Adrenal gland (tissue), 19 donors: ENCODE measurements at places on chromosomes 13 and 19.
A peak's percentile ranks its signal among the peaks of the same experiment; 100 is the strongest.

- no peak for DNase-seq
Measured at GRCh38 chr13:95155504-95155903, 145.7 kb downstream of the ABCC4 start.

GRCh38 chr19:48102870-48103751 is 7.5 kb downstream of the PLA2G4C start:
- DNase-seq = no peak

DNA sequence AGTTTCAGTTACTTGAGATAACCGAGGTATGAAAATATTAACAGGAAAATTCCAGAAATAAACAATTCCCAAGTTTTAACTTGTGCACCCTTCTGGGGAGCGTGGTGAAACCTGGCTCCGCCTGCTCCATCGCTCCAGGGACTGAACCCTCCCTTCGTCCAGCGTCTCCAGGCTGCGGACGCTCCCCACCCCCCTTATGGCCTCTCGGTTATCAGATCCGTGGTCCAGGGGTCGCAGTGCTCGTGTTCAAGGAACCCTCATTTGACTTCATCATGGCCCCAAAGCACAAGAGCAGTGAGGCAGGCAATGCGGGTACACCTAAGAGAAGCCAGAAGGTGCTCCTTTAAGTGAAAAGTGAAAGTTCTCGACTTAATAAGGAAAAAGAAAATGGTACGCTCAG is 71.1 kb downstream of the ATP11A start:
- DNase-seq = no peak

- DNase-seq = no peak
Measured at GRCh38 chr19:35023428-35023827, 6.8 kb upstream of the SCN1B start.

DNA sequence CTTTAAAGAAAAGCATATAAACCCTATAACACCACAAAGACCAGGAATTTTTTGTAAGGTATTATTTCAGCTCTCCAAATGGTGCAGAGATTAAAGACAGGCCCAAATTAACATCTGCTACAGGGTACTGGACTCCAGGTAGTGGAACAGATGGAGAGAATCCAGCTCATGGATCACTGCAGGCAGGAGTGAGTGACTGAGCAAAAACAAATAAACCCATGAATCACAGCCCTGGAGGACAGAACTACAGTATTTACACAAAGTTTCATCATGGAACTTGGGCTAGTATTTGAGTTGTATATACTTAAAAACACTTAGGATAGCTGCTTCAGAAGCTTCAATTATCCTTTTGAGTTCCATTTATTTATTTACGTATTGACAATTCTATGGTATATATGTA is 132.8 kb upstream of the SPRY2 start:
- no peak for DNase-seq

DNA sequence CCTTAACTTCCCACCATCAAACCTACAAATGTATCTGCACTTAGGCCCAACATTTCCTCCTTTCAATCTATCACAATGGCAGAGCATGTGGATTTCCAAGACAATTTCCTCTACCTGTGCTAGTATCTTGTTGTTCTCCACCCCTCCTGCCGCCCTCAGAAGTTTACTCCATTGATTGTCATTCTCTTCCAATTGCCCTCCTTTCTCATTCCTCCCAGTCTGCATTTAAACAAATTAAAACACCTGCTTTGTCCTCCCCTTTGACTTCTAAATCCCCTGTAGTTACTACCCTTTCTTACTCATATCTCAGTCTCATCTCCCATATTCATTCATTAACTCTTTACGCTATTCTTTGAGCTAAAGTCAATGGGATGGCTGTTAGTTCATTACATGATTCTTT is 370.6 kb downstream of the DIAPH3 start:
- no peak for DNase-seq

DNA sequence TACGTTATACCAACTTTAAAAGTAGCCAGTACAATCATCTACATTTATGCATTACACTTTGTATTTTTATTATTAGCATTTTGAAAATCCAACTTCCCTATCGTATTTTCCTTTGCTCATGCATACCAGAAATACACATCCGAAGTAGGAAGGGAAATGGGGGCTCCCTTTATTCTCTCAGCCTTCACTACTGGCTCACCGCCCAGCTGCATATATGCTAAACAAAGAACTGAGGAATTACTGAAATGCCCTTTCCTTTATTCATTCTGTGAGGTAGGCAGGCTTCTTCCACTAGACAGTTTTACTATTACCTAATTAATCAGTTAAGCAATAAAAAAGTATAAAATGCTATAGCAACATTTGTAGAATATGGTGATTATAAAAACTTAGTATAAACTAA is 291.6 kb downstream of the KLF12 start:
- DNase-seq = no peak

GRCh38 chr13:26502826-26503225 is 54.7 kb upstream of the WASF3 start:
- peak; percentile 42 for DNase-seq

GRCh38 chr19:39057615-39058014 is 25.3 kb upstream of the FBXO27 start:
- no peak for DNase-seq

- DNase-seq = no peak
Measured at GRCh38 chr13:39646122-39646521, 9.3 kb upstream of the COG6 start.

DNA sequence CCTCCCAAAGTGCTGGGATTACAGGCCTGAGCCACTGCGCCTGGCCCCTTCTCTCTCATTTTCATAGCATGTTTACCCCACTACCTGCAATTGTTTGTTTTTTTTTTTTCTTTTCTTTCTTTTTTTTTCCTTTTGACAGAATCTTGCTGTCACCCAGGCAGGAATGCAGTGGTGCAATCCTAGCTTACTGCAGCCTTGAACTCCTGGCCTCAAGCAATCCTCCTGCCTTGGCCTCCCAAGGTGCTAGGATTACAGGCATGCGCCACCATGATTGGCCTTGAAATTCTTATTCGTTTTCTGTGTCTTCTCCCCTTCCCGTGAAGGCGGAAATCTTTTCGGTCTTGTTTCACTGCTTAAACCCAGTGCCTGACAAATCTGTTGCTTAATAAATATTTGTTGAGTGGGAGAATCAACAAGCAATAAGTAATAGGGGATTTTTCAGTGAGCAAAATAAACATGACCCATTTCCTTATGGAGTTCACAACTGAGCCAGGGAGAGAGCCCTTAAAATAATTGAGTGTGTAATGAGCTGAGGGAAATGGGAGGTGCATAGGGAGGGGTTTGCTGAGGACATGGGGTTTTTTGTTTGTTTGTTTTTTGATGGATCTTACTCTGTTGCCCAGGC is 1.8 kb upstream of the INSR start:
- DNase-seq = no peak

DNA sequence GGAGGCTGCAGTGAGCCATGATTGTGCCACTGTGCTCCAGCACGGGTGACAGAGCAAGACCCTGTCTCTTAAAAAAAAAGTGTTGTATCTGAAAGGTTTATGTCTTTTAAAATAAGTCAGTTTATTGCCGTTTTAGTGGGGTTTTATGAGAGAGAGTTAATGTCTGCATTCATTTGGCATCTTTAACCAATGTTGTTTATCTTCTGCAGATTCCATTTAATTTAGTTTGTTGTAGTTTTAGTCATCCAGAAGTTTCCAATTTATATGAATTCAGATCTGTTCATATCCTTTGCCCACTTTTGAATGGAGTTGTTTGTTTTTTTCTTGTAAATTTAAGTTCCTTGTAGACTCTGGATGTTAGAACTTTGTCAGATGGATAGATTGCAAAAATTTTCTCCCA is 36.7 kb upstream of the LPAR6 start:
- DNase-seq = no peak

- DNase-seq = no peak
Measured at GRCh38 chr19:18488403-18488723, 33.5 kb downstream of the ELL start.
